Thyroid gland (tissue), 4 donors: ENCODE measurements at places on chromosomes 5 and 9. TPM values are rescaled to one million over a fixed set of nuclear protein-coding genes. Genes with fewer than 3 reads are reported as not detected.

DNA sequence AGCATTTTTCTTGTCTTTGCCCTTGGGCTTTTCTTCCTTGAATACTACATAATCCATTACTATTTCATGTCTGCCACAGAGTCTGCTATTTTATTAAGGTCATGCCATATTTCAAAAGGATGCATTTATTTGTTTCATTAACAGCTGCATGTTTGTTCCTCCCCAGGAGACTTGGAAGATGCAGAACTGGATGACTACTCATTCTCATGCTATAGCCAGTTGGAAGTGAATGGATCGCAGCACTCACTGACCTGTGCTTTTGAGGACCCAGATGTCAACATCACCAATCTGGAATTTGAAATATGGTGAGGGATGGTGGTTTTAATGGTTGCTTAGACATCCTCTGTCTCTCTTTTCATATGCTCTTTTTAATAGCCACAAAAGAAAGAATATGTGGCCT lies 4.0 kb downstream of the IL7R start:
- no peak for DNase-seq

Gene KCNV2
- total RNA-seq: not detected

GRCh38 chr5:44774279-44774880 lies 34.4 kb upstream of the MRPS30 start:
- no peak for DNase-seq

DNA sequence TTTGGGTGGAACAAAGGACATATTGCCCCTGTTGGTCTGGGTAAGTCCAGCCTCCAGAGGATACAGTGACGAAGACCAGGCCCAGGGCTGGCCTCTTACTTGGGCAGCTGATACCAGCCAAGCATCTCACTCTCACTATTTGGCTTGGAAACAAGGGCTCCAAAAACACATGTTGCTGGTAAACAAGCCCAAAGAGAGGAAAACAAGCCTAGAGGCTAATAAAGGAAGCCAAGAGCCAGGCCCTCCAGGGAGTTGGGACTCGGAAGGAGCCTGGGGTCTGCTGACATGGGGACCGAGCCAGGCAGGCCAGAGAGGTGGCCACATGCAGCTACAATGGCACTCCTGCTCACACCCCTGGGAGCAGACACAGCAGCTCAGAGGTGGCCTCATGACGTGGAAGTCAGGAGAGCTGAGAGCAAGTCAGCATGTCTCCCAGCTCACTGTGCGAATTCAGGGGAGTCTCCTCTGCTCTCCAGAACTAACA lies 5.7 kb downstream of the SPARC start:
- DNase-seq: no peak
